Neural crest cell (in vitro differentiated cells): ENCODE measurements at places on chromosomes 16 and 17.

DNA sequence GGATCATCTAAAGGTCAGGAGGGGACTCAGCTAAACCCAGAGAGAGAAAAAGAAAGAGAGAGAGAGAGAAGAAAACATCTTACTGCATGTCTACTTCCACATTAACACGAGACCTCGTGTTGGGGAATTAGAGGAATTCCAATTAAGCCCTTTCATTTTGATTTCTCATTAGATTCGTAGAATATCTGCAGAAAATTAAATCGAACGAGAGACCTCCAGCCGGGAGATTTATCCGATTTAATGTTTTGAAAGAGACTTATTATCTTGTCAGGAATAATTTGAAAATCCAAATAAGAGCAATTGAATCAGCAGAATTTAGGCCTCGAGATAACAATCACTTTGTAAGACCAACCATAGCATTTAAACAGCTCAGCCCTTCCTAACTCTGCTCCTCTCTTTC, 175.6 kb downstream of the ABCC12 start:
- DNase-seq = no peak

- no peak for DNase-seq
Observed at GRCh38 chr17:31398381-31399311, 7.2 kb downstream of the RAB11FIP4 start.

- DNase-seq = no peak
Observed at GRCh38 chr16:28290859-28291254, 1.5 kb upstream of the SBK1 start.

- DNase-seq = no peak
Observed at GRCh38 chr16:17159617-17160016, 311.1 kb downstream of the XYLT1 start.

DNA sequence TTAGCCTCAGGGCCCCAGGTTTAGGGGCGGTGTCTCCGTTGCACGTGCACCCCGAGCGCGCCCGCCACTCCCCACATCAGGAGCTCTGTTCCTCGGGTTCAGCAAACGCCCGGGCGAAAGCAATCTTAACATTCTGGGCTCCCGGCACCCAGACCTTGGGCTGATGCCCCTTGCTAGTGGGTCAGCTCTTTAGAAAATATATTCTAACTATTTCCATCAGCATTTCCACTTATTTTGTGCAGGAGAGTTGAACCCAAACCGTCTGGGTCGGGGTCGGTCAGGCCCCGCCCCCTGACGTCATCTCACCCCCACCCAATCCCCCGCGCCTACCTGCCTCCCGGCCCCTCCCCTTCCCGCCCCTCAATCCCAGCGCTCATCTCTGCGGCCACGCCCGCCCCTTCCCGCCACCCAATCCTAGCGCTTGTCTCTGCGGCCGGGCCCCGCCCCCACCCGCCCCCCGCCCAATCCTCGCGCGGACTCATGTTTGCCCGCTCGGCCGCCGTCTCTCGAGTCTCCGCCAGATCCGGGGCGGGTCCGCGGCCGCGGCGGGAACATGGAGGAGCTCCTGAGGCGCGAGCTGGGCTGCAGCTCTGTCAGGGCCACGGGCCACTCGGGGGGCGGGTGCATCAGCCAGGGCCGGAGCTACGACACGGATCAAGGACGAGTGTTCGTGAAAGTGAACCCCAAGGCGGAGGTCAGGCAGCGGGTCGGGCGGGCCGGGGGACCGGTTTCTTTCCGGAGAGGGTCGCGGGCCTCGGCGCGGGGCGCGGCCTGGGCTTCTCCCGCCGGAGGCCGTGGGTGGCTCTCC, at the start of gene FN3KRP:
Gene FN3KRP (plus strand): TSS at position 504 of the 808 bp plus-strand sequence. CDS start 50 bp downstream, at position 554.
- DNase-seq = peak; percentile 77

- DNase-seq = no peak
Observed at GRCh38 chr17:73635101-73635817, 9.0 kb downstream of the SDK2 start.

GRCh38 chr16:46782320-46782719, 34.2 kb upstream of the MYLK3 start:
- DNase-seq = no peak

GRCh38 chr17:30395398-30396022, 16.8 kb downstream of the CPD start:
- no peak for DNase-seq
